ENCODE measurements at places on chromosomes 3 and 15.

DNA sequence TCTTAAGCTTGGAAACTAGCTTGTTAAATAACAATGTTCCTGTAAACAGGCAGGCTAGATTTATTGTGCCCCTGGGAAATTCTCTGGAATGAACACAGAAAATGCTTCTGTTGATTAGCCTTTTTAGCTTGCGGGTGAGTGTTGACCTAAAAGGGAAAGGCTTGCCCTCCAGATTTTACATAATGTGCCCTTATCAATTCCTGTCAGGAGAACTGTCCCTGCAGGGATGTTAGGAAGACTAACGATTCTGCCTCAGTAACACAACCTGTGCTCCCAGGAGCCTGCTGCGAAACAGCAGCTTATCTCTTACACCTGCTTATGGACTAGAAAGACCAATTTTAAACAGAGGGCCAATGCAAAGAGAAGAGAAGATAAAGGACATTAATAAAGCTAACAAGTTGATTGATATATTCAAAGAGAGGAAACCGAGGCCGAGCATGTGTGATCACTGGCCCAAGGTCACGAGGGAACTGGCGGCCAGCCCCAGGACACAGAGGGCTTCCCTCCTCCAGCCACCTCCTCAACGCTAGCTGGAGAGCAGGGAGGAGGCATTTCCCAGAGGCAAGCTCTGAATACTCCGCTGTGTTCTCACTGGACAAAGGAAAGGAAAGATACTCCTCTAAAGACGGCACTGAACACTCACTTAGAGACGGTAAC, 48.4 kb upstream of the TJP1 start:
- DNase-seq = no peak

GRCh38 chr15:99619712-99620111, 53.9 kb downstream of the MEF2A start:
- no peak for DNase-seq

- DNase-seq = no peak
Measured at GRCh38 chr3:70006089-70006488, 6.6 kb downstream of the SAMMSON start.

- DNase-seq = no peak
Measured at GRCh38 chr3:7947930-7948329, 553.7 kb upstream of the LMCD1 start.

DNA sequence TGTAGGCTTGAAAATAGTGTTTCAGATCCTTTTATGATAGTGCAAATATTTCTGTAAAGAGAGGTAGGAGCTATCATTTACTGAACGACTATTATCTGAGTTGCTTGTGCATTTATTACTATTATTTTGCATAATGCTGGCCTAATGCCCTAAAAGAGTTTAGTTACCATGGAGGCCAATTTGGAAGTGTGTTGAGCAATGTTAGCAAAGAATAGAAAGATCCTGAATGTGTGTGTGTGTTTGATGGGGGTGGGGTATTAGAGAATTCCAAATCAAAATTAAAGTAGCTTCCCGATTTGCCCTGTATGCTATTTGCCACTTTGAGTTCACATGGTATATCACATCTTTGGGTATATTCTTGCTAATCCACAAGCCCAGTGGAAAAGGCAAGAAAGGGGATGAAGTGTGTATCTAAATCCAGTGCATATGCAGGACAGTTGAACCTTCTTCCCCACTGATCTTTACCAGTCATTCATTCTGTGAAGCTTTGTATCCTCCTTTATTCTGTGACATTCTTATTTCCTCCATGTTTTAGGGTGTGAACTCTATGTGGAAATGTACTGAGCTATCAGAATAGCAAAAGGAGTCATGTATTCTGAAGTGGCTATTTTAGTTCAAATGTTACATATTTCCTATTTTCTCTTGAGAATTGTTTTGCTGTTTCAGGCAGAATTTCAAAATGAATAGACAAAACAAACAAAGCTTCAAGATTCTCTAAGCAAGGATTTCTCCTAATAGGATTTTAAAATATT, 45.7 kb upstream of the PLSCR5 start:
- no peak for DNase-seq

- no peak for DNase-seq
Measured at GRCh38 chr3:163422671-163423070, 1655.6 kb downstream of the SI start.

DNA sequence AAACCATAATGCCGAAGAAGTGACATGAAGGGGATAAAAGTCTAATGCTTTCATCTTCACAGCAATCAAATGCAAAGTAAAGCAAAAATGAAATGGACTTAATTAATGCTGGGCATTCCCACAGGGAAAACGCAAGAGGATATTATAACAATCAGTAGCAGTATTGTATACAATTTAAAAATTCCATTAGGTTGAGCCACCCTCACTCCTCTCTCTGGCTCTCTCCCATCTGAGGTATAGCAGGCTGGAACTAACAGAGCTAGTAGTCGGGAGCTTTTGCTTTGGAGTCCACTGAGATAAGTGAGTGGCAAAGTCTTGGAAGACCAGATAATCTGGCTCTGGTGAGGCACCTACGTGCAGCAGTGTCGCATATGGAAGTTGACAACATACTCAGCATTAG, 33.9 kb downstream of the DET1 start:
- DNase-seq = no peak

- no peak for DNase-seq
Measured at GRCh38 chr15:91561371-91562100, 292.0 kb upstream of the SLCO3A1 start.

DNA sequence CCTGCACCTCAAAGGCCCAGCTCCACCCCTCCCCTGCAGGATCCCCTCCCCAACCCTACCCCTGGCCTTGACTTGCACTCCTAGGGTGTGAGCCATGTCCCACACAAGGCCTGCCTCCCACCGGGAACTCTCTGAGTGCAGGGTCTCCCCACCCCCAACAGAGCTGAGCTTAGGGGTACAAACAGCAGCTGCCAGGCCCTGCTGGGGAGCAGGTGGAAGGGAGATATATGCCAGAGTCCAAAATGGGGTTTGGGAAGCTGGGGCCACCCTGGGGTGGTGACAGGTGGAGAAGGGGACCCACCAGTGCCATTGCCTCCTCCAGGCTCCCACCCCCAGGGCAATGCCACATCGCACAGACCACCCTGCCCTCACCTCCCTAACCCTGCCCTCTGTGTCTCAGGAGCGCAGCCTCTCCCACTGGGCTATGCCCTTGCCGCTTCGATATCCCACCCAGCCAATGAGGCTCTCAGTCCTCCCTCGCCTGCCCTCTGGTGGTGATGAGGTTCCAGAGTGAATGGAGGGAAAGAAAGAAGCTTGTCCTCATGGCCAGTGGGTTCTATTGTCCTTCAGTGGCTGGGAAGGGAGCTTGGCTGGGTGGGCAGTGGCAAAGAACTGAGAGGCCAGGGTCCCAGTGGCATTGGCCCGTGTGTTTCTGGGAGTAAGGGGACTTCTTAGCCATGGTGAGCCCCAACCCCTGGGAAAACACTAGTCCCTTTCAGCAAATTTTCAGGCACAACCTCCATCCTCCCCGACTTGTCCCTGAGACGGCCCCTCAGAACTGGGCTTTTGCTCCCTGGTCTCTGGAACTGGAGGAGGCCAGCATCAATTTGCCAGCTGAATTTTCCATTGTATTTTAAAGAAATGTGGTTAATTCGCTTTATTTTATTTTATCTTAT, 46.8 kb downstream of the CYP11A1 start:
- DNase-seq = no peak

GRCh38 chr3:171747223-171747920, 62.9 kb downstream of the PLD1 start:
- no peak for DNase-seq

- no peak for DNase-seq
Measured at GRCh38 chr3:193640728-193641439, 47.9 kb downstream of the OPA1 start.

DNA sequence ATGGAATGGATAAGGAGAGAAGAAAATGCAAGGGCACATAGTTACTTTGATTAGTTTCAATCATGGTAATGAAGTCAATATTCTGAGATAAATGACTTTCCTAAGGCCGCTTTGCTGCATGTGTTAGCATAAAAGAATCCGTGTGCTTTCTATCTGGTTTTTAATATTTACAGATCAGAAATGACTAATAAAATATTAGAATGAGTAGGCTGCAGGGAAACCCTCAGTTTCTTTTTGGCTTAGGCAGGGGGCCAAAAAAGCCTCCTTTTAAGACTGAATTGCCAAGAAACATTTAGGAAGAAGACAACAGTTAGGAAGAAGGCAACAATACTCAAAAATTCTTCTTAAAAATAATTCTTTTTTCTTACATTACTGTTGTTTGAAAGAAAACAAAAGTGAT, 11.6 kb downstream of the NEK11 start:
- no peak for DNase-seq

DNA sequence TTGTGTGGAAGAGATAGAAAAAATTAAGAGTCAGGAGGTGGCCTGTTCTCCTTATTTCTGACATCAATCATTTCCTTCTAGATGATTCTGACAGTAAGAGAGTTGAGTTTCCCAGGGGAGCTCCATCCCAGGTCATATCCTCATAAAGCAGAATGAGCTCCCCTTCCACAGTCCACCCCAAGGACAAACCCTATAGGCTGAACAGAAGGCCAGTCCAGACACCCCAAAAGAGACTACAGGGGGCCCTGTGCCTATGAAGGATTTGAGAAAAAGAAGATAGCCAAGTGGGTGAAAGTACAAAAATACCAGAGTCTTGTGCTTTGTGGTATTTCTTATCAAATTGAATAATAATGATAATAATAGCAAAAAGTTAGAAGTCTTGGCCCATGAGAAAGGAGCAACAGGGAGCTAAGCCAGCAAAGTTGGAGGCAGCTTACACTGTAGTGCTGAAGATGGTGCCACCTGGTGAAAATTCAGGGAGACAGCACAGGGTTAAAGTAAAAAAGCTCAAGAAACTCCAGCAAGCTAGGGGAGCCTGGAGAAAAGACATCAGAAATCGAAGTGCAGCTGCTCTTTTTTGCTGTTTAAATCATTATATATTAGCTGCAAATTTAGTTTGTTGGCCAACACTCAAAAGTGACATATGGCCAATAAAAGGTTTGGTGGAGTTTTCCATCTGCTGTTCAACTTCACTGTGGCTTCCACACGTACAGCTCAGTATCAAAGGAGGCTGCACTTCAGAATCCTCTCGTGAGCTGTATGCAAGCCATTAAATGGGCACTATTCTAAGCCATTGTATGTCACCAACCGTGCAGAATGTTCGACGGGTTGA, 35.8 kb upstream of the SLC24A5 start:
- DNase-seq = no peak

DNA sequence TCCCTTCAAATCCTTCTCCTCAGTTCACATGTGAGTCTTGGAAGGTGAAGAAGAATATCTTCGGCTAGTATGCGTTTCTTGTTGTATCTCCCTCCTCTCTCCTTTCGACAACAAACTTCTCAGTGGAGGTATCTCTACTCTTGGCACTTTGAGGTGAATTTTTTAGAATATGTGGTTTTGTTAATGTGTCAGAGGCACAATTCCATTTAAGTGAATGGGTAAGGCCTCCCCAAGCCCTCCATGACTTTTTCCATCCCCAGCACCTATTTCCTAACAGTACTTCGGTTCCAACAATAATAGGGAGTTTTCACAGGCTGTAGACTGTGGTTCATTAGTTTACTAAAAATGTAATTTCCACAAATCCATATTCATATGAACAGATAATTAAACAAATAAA, 74.2 kb downstream of the TM4SF4 start:
- no peak for DNase-seq

DNA sequence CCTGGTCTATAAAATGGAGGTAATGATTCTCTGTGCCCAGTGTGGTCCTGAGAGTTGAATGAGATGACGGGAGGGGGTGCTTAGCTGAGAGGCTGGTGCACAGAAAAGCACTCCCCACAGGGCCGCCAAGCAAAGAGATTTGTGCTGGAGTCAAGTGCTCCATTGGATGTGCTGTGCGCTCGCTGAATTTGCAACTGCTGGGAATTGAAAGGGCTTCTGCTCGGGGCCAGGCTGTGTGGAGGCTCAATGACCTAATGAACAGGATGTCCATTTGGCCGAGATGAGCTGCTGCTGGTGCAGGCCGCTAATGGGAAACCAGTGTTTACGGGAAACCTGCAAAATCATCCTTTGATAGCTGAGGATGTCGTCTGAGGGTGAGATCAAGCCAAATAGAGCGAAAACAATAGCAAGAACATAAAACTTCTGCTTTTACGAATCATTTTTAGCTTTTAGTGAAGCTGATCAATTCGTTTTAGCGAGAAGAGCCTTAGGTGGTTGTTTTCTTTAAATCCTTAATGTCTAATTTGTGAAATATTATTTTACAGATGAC, 211.7 kb downstream of the GABRG3 start:
- DNase-seq = no peak

- no peak for DNase-seq
Measured at GRCh38 chr3:196938576-196938975, 3.8 kb downstream of the NCBP2 start.
